Gastroesophageal sphincter (tissue), 4 donors: ENCODE measurements at places on chromosomes 7 and 10. TPM values are rescaled to one million over a fixed set of nuclear protein-coding genes. Genes with fewer than 3 reads are reported as not detected.

Gene PKD2L1
- total RNA-seq: not detected

Gene CALN1
- not detected for total RNA-seq

Gene MYH16
- not detected for total RNA-seq

Gene ZFAND4
- 17.9 TPM for total RNA-seq

Gene SNCG
- total RNA-seq: 24.1 TPM

Gene PRR15
- 0.35 TPM for total RNA-seq

Gene C10orf143
- 5.4 TPM for total RNA-seq

Gene TMEM184A
- total RNA-seq: 1.5 TPM

Gene CYP3A4
- not detected for total RNA-seq

Gene SEMA3D
- total RNA-seq: 11.2 TPM

Gene CYP3A7
- not detected for total RNA-seq

Gene SLC39A12
- total RNA-seq: 0.12 TPM

Gene TWIST1
- 35.9 TPM for total RNA-seq

Gene SH2D4B
- total RNA-seq: not detected

Gene ATOH7
- total RNA-seq: 0.35 TPM

Gene DYDC1
- not detected for total RNA-seq

Gene ASIC3
- total RNA-seq: 2.1 TPM

Gene RBP4
- not detected for total RNA-seq

Gene INTS15
- 33.6 TPM for total RNA-seq

Gene PHKG1
- not detected for total RNA-seq

Gene SFRP5
- total RNA-seq: 17.6 TPM

Gene TMEM213
- total RNA-seq: 0.25 TPM

Gene PTPRN2
- total RNA-seq: 1.7 TPM

Gene FIS1
- 257 TPM for total RNA-seq

Gene WASL
- total RNA-seq: 51.1 TPM

Gene DPP6
- 23.2 TPM for total RNA-seq

Gene HYAL4
- not detected for total RNA-seq

Gene MOSPD3
- total RNA-seq: 11.8 TPM

Gene H2BK1
- total RNA-seq: not detected

Gene ANAPC16
- total RNA-seq: 143 TPM

Gene CEP41
- total RNA-seq: 3.9 TPM

Gene MYO1G
- 1.5 TPM for total RNA-seq

Gene PLAC9
- total RNA-seq: 21.0 TPM

Gene KIN
- 12.8 TPM for total RNA-seq

Gene HKDC1
- 0.27 TPM for total RNA-seq

Gene CYP2C19
- 0.54 TPM for total RNA-seq

Gene ACHE
- total RNA-seq: 3.6 TPM

Gene TSPAN12
- total RNA-seq: 4.7 TPM

Gene PTN
- 13.2 TPM for total RNA-seq

Gene GPR85
- total RNA-seq: 1.1 TPM

Gene PRPS1L1
- not detected for total RNA-seq
